ENCODE measurements at places on chromosomes 3 and 15. TPM values are rescaled to one million over a fixed set of nuclear protein-coding genes. Genes with fewer than 3 reads are reported as not detected.

The MAGEL2 gene
- under 0.01 TPM for total RNA-seq

The EIF4G1 gene
- total RNA-seq = 263 TPM

The EFCC1 gene
- total RNA-seq = not detected

The WDR72 gene
- total RNA-seq = not detected

The RPL32 gene
- 1,244 TPM for total RNA-seq

Data from fibroblast of lung (primary cell).